Immature natural killer cell (primary cell): ENCODE measurements at places on chromosomes 5 and 9. TPM values are rescaled to one million over a fixed set of nuclear protein-coding genes. Genes with fewer than 3 reads are reported as not detected.

The LNPEP gene
- polyA plus RNA-seq: 33.2 TPM

The PCDHGB5 gene
- 2.1 TPM for polyA plus RNA-seq

The RASGEF1C gene
- not detected for polyA plus RNA-seq

The GCNT4 gene
- 0.10 TPM for polyA plus RNA-seq

The INSL4 gene
- polyA plus RNA-seq: not detected

The GMCL2 gene
- polyA plus RNA-seq: not detected

The CBY3 gene
- 0.86 TPM for polyA plus RNA-seq

- no peak overlapping the region for H3K27ac ChIP-seq
- H3K4me3 ChIP-seq: no peak overlapping the region
- H3K4me1 ChIP-seq: peaks cover 2% of the 10 kb centered on the region
- no peaks in the 10 kb centered on the region for H3K36me3 ChIP-seq
- DNase-seq: peak; percentile 54
- peaks cover 4% of the 10 kb centered on the region for H3K27me3 ChIP-seq
These were observed 46.3 kb upstream of the GGTA1 start for GRCh38 chr9:121545875-121546423.

DNA sequence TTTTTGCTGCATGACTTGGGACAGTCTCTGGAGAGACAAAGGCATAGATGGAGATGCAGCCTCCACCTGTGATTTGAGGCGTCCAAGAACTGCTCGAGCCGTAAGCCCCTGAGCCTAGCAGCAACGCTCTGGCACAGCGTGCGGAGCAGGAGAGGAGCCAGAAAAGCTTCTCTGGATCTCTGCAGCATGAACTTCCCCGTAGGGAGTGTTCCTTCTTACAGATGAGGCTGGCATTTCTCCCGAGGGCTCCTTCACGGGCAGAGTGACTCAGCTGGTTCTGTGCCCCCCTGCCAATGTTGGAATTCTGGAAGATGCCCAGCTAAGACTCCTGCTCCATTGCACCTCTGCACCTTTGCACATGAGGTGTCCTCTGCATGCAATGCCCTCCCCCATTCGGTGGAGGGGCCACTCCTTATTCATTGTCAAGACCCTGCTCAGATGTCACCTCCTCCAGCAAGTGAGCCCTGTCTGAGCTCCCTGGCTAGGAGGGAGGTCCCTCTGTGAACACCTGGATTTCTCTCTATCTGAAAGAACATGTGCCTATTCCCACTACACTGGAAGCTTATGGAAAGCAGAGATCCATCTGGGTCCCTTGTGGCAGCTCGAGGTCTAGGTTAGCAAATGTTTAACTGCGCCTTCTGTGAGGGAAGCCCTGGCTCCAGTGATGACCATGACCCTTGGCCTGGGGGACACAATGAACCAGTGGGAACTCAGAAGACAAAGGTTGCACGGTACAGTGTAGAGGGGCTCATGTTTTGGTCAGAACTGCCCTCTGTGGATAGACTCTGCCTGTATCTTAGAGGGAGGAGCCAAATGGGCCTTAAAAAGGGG is 39.6 kb downstream of the SH3PXD2B start:
- no peaks in the 10 kb centered on the region for H3K4me1 ChIP-seq
- no peaks in the 10 kb centered on the region for H3K36me3 ChIP-seq
- no peak for DNase-seq
- no peak overlapping the region for H3K4me3 ChIP-seq
- peaks cover 3% of the 10 kb centered on the region for H3K27me3 ChIP-seq

DNA sequence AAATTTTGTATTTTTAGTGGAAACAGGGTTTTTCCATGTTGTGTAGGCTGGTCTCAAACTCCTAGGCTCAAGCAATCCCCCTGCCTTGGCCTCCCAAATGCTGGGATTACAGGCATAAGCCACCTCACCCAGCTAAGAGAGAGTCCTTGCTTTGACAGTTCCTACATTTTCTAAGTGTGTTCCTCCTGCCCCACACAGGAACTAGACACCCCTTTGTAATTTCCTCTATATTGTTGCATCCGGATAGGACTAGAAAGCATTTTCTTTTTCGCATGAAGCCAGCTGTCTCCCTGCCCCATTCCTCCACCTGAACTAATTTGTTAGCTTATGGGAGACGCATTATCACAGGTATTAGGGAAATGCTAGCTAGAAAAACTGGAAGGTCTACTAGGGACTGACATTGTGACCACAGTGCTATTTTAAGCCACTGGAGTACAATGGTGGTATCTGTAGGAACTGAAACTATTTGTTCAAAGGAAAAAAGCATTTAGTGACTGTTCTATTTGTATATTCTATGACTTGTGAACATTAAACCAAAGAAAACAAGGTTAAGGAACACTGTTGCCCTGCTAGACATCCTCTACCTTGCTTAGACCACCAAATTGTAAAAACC is 214.1 kb downstream of the SMARCA2 start:
- no peak for DNase-seq
- H3K4me1 ChIP-seq: peaks cover 9% of the 10 kb centered on the region
- H3K27me3 ChIP-seq: no peaks in the 10 kb centered on the region
- H3K36me3 ChIP-seq: no peaks in the 10 kb centered on the region

DNA sequence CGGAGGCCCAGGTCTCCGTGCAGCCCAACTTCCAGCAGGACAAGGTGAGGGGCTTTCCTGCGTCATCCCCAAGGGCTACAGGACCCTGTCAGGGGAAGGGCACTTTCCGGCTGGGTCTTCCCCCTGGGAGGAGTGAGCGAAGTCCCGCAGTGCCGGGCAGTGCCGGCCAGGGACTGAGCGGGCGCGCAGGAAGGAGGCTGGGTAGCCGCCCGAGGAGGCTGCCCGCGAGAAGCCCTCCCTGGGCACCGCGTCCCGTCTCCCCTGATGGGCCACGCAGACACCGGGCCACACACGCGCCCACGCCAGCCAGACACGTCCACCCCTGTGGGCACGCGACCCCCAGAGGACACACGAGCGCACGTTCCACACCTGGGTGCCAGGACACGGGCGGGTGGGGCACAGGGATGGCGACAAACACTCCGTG is 357 bp downstream of the PTGDS start:
- peak overlapping the region; percentile 53 for H3K27ac ChIP-seq
- H3K27me3 ChIP-seq: no peaks in the 10 kb centered on the region
- H3K4me3 ChIP-seq: peak overlapping the region; percentile 80
- H3K36me3 ChIP-seq: no peaks in the 10 kb centered on the region
- DNase-seq: no peak
- peaks cover 20% of the 10 kb centered on the region for H3K4me1 ChIP-seq

GRCh38 chr9:78316166-78316892 is 19.4 kb downstream of the PSAT1 start:
- H3K4me3 ChIP-seq: no peak overlapping the region
- no peak for DNase-seq
- peaks cover 37% of the 10 kb centered on the region for H3K36me3 ChIP-seq
- no peaks in the 10 kb centered on the region for H3K4me1 ChIP-seq
- H3K27me3 ChIP-seq: no peaks in the 10 kb centered on the region

DNA sequence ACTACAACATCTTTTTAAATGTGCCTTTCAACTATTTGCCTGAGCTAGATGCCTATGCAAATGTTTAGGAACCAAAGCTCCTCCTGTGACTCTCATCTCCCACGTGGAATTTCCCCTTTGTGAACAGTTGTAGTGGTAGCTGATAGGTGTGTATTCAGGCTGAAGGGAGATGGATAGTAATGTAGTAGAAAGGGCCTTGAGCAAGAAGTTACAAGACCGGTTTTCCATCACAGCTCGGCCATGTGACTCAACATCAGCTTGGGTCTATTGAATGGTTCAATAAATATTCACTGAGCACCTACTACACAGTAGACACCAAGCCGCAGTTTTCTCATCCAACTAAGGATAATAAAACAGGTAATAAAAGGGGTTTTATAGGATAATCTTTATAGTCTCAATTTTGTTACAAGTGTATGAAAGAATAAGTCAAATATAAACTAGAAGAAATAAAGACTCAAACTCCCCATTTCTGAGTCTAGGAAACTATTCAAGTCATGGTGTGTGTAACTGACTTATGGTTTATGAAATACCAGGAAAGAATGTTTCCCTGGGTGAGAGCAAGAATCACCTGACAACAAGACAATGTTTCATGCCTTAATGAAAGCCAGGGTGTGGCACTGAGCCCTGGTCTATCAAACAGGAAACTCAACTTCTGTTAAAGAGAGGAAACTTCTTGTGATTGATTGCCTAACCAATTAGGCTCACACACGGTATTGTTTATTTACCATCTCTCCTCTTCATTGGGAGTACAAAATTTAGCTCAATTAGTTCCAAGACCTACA is 187.1 kb upstream of the SPEF2 start:
- no peak overlapping the region for H3K4me3 ChIP-seq
- H3K36me3 ChIP-seq: no peaks in the 10 kb centered on the region
- H3K27me3 ChIP-seq: peaks cover 2% of the 10 kb centered on the region
- no peaks in the 10 kb centered on the region for H3K4me1 ChIP-seq
- no peak for DNase-seq

DNA sequence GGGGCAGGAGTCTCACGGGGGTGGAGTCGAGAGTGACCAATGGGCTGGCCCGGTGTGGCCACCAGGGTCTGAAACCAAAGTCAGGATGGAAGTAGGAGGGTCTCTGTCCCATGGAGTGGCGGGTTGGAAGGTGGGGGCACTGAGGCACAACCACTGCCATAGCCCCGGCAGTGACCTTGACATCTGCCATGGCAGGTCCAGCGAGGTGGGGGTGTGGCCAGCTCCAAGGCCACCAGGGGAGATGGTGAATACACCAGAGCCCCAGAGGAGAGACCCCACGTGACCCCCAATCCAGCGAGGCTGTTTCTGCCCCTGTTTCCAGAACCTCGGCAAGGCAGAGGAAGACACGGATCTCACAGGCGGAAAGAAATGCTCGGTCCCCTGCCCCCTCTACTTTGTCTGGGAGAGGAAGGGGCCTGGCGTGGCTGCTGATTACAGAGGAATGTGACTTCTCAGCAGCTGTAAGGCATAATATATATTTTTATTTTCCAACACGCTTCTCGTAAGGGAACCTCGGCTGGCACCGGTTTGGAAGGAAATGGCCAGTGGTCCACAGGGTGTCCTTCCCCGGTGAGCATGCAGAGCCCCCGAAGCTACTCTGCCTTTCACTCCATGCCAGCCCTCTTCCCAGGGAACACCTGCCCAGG is 105.7 kb upstream of the SARDH start:
- peaks cover 4% of the 10 kb centered on the region for H3K27me3 ChIP-seq
- DNase-seq: no peak
- no peak overlapping the region for H3K27ac ChIP-seq
- no peak overlapping the region for H3K4me3 ChIP-seq

DNA sequence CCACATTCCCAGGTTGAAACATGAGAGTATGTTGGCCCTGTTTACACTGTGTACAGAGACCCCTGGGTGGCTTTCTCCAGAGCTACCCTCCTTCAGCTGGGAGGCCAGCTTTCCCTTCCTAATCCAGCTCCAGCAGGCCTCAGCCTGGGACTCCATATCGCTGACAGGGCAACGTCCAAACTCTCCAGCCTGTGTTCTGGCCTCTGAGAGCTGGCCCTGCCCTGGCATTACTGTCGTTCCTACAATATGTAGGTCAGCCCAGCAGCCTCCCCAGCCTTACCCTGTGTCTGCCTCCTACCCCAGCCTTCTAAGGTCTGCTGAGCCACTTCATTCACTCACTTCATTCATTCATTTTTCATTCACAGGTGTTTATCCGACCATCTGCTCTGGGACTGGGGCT is 8.3 kb upstream of the EEIG1 start:
- no peak overlapping the region for H3K27ac ChIP-seq
- no peak overlapping the region for H3K4me3 ChIP-seq
- no peaks in the 10 kb centered on the region for H3K36me3 ChIP-seq
- no peaks in the 10 kb centered on the region for H3K27me3 ChIP-seq

- H3K36me3 ChIP-seq: no peaks in the 10 kb centered on the region
- peaks cover 6% of the 10 kb centered on the region for H3K27me3 ChIP-seq
- DNase-seq: no peak
- H3K27ac ChIP-seq: no peak overlapping the region
- no peak overlapping the region for H3K4me3 ChIP-seq
These were observed 124.3 kb upstream of the ANKRD55 start for GRCh38 chr5:56357426-56357825.

- no peaks in the 10 kb centered on the region for H3K4me1 ChIP-seq
- no peaks in the 10 kb centered on the region for H3K27me3 ChIP-seq
- no peak overlapping the region for H3K27ac ChIP-seq
- H3K4me3 ChIP-seq: no peak overlapping the region
These were observed 51.9 kb downstream of the COL27A1 start for GRCh38 chr9:114207034-114207810.

DNA sequence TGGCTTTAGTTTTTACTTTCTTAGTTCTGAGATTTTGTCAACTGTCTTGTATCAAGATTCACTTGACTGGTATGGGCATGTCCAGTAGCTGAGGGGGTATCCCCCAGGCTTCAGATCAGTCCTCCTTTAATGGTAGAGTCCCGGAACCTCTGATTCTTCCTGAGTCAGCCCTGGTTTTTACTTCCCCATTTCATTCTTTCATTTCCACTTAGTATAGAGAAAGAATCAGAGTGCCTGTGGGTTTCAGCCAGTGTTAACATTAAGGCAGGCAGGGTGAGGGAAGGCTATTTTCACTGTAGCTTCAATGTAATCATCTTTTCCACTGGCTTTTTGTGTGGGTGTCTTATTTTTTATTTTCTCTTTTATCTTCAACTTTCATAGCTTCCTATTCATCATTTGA is 8.3 kb upstream of the COMMD10 start:
- H3K27me3 ChIP-seq: peaks cover 3% of the 10 kb centered on the region
- no peak overlapping the region for H3K4me3 ChIP-seq
- peaks cover 4% of the 10 kb centered on the region for H3K36me3 ChIP-seq
- no peak for DNase-seq
